LHCN-M2 (cell line): ENCODE measurements at places on chromosomes 3 and 15. TPM values are rescaled to one million over a fixed set of nuclear protein-coding genes. Genes with fewer than 3 reads are reported as not detected.

The FAM227B gene
- 7.9 and 8.0 TPM in 2 replicates for total RNA-seq

The SLC15A2 gene
- total RNA-seq, result 0.06 and 0.11 TPM in 2 replicates

The B3GNT5 gene
- 42.1 and 52.6 TPM in 2 replicates for total RNA-seq

The CTXND1 gene
- total RNA-seq, result not detected in 2 replicates

The DNAH12 gene
- total RNA-seq, result 0.77 and 1.6 TPM in 2 replicates

The WNT5A gene
- 173 and 180 TPM in 2 replicates for total RNA-seq

The DOCK3 gene
- 0.45 and 0.46 TPM in 2 replicates for total RNA-seq

The SSR3 gene
- 491 and 647 TPM in 2 replicates for total RNA-seq

The TMOD2 gene
- 5.0 and 5.8 TPM in 2 replicates for total RNA-seq
